ENCODE measurements at places on chromosomes 4 and X.
A peak's percentile ranks its signal among the peaks of the same experiment; 100 is the strongest.

DNA sequence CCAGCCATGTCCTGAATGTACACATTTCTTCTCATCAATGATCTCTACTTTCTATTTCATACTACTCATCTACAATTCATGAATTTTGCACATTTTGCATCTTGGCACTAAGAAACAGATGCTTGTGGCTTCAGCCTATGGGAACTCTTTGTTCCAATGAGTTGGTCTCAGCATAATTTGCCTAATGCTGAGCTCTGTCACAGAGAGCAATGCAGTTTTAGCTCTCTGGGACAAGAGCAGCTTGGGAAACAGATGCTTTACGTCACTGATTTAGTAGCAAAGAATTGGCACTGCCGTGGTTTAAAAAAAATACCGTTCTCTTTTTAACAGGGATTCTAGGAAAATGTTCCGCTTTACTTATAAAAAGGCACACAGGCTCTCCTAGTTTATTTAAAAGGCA lies 162.4 kb downstream of the WDFY3 start:
- peaks cover 27% of the 10 kb centered on the region for H3K36me3 ChIP-seq
- H3K27me3 ChIP-seq = no peaks in the 10 kb centered on the region
- H3K4me3 ChIP-seq = no peak overlapping the region
- H3K27ac ChIP-seq = no peak overlapping the region

- no peaks in the 10 kb centered on the region for H3K4me1 ChIP-seq
- no peak overlapping the region for H3K4me3 ChIP-seq
- DNase-seq = no peak
- no peaks in the 10 kb centered on the region for H3K27me3 ChIP-seq
- no peaks in the 10 kb centered on the region for H3K36me3 ChIP-seq
Measured at GRCh38 chrX:50905334-50905733, 5.2 kb upstream of the BMP15 start.

- peaks cover 3% of the 10 kb centered on the region for H3K27me3 ChIP-seq
- H3K4me3 ChIP-seq = no peak overlapping the region
- DNase-seq = no peak
- no peaks in the 10 kb centered on the region for H3K4me1 ChIP-seq
- H3K27ac ChIP-seq = no peak overlapping the region
Measured at GRCh38 chr4:10576236-10576635, 108.3 kb downstream of the CLNK start.

GRCh38 chr4:83089410-83090157 lies 24.9 kb downstream of the PLAC8 start:
- H3K4me3 ChIP-seq = no peak overlapping the region
- H3K27me3 ChIP-seq = no peaks in the 10 kb centered on the region
- DNase-seq = no peak
- H3K27ac ChIP-seq = no peak overlapping the region
- H3K4me1 ChIP-seq = no peaks in the 10 kb centered on the region

DNA sequence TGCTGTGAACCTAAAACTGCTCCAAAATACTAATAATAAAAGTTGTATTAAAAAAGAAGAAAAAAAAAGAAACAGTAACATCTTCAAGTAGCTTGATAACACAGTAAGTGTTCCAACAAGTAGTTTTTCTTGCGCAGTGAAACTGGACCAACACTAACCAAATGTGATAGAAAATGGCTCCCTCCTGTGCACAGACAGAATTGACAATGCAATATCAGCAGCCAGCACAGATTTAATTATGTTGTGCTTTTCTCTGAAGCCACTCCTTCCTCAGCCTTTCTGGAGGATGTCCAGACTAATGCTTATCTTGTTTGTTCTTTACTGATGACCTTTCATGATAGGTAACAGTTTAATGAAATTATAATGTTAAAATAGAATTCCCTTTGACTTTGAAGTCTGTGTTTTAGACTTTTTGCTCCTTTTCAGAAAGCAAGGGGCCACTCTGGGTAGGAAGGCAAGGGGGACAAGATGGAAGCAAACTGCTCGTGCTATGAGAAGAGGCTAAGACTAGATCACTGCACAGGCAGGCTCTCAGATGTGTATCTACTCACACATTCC lies 147.1 kb upstream of the RPL34 start:
- no peak for DNase-seq
- H3K4me1 ChIP-seq = no peaks in the 10 kb centered on the region
- H3K27ac ChIP-seq = no peak overlapping the region
- no peak overlapping the region for H3K4me3 ChIP-seq

DNA sequence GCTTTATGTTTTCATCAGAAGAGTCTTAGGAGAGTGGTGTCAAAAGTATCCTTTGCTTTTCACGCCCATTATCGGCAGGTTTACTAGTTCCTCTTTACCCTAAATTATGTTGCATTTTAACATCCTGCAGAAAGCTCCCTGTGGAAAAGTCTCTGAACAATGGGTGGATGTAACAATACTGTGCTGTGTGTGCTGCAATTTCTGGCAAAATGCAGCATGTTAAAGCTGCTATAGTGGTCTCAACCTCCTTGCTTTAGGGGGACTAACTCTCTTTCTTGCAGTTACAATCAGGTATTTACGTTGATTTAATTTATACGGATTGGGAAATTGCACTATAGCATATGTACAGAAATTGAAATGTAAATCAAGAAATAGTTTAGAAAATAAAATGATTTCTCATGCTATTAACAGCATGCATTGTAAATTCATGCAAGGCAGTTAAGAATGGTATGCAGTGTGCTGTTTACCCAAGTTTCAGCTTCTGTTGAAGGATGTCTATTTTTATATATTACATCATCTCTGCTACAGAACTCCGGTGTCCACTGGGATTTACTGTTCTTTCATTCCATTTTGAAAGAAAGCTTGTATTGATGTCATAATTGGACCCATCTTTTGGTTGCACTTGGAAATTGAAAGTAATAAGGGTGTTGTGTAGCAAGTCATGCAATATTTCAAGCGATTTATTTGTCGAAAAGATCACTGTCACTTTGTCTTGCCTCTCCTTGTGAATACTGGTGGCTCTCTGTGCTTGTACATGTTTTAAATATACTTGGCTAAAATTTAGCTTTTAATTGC lies 145.7 kb downstream of the RAPGEF2 start:
- DNase-seq = no peak
- peak overlapping the region; percentile 71 for H3K27ac ChIP-seq
- H3K36me3 ChIP-seq = peaks cover 24% of the 10 kb centered on the region
- H3K4me3 ChIP-seq = no peak overlapping the region
- no peaks in the 10 kb centered on the region for H3K27me3 ChIP-seq

All from progenitor cell of endocrine pancreas (in vitro differentiated cells).